ENCODE measurements at places on chromosomes 4 and X. TPM values are rescaled to one million over a fixed set of nuclear protein-coding genes. Genes with fewer than 3 reads are reported as not detected.

DNA sequence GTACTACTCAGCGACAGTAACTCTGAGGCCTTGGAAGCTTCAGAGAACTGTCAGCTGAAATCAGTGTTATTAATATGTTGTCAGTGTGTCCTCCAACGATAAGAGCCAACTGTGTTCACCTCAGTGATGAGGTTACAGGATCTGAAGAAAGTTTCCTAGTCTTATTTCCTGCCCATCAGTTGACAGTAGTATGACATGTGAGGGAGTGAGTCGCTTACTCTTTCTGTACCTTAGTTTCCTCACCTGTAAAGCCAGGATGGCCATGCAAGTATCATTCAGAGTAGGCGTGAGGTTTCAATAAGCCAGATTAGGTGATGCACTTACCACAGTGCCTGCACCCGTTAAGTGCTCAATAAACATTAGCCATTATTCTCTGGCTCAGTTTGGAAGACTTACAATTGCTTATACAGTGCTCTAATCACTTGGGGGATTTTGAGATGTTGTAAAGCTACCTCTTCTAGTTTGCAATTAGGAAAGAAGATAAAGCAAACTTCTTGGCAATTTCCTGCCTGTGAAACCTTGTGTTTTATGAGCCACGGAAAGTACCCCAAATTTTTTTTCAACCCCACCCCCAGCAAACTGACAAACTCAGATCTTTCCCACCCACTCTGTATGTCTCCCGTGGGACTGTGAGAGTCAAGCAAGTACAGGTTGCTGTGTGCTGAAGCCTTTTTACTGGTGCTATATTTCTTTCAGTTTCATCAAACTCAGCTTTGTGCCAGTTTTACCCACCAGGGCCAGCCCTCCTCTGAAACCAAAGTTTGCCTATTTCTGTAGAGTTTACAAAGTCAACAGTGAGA is 62.2 kb downstream of the ANXA3 start:
- no peak for DNase-seq

- DNase-seq = no peak
These were observed 26.7 kb downstream of the SMARCA1 start for GRCh38 chrX:129496625-129497024.

The SLIT2 gene
- 21.6 TPM for total RNA-seq

The FAM120C gene
- 5.9 TPM for total RNA-seq

The SHROOM2 gene
- total RNA-seq = 3.1 TPM

Measured in glutamatergic neuron (in vitro differentiated cells).